Activated CD8-positive, alpha-beta memory T cell treated with anti-CD3 and anti-CD28 coated beads for 1 hour (primary cell): ENCODE measurements at places on chromosomes 13 and 19.

DNA sequence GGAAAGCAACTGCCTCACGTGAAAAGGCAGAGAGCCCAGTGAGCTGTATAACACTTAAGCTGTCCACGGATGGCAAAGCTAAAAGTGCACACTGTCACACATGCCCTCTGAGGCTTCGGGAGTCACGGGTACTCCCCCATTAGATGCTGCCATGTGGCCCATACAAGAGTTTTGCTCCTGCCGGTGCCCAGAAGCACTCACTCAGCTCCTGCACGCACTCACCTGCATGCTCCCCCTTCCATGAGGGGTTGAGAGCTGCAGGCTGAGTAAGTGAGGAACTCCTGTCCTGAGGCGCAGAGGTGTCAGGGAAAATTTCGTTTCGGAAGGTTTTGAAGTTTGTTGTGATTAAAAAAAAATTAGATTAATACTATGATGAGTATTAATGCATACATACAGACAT lies 939.2 kb upstream of the ATXN8OS start:
- no peak for DNase-seq

GRCh38 chr13:51925865-51926527 lies 64.2 kb downstream of the CCDC70 start:
- no peak for DNase-seq

DNA sequence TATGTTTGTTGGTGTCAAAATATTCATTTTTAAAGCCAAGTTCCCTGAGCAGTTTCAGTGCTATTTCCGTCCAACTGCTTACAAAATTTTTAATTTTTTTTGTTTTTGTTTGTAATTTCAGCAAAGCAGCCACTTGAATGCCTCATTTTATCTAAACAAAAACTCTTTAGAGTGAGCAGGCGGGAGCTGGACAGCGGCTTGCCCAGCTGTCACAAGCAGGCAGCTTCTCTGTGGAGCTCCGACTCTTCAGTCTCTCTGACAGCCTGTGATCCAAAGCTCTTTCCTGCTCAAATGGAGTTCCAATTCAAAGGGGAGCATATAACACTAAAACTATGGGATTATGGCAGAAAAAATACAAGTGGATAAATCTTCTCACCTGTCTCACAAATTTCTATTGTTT lies 618.3 kb upstream of the PCDH20 start:
- DNase-seq: no peak

GRCh38 chr13:102839462-102839861 lies 6.4 kb upstream of the ERCC5 start:
- no peak for DNase-seq

- DNase-seq: no peak
Observed at GRCh38 chr19:47417746-47418691, 1.3 kb downstream of the MEIS3 start.

DNA sequence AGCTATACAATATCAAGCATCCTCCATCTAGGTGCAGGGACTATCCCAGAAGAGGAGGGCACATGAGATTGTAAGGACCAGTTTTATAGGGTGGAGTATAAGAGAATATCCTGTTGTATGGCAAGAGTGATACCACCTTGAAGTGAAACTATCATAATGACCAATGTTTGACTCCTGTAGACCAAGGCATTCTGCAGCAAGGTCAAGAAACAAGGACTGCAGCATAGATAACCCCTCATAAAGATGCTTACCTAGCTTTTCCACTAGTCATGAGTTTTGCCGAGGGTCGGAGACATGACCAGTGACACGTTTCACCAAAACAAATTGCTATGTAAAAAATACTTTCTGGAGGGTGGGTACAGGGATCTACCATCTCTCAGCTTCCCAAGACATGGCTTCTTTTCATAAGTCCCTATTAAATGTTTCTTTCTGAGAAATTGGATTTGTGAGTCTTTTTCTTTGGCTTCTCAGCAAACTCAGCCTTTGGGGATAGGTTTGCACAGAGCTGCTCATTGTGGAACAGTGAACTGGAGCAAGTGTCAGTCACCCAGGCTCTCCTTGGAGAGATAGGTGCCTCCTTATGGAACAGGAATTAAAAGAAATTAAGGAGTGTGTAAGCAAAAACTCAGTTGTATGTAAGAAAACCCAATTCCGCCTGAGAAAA lies 28.2 kb upstream of the CYSLTR2 start:
- DNase-seq: no peak

DNA sequence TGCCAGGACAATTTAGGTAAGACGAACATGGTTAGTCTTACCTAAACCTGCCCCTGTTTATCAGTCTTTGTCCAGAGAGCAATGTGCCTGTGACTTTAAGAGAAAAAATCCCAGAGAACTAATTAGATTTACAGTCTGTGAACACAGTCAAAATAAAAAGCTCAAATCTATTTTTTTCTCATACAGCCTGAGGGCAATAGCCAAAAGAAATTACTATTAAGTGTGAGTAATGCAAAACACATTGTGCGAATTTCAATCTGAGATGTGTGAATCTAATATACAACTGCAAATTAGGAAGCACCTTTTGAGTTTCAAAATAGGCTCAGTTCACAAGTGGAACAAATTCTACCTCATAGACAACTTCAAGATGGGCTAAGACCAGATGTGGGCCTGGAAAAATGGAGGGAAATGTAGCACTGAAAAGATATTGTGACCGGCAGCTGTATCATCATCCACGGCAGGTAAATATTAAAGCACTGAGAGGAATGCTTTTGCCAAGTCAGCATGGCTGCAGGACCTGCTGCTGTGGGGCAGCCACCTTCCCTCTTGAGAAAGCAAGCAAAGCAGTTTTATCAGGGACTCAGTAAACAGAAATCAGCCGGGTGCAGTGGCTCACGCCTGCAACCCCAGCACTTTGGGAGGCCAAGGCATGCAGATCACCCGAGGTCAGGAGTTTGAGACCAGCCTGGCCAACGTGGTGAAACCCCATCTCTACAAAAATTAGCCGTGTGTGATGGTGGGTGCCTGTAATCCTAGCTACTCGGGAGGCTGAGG lies 114.8 kb downstream of the KATNAL1 start:
- no peak for DNase-seq

DNA sequence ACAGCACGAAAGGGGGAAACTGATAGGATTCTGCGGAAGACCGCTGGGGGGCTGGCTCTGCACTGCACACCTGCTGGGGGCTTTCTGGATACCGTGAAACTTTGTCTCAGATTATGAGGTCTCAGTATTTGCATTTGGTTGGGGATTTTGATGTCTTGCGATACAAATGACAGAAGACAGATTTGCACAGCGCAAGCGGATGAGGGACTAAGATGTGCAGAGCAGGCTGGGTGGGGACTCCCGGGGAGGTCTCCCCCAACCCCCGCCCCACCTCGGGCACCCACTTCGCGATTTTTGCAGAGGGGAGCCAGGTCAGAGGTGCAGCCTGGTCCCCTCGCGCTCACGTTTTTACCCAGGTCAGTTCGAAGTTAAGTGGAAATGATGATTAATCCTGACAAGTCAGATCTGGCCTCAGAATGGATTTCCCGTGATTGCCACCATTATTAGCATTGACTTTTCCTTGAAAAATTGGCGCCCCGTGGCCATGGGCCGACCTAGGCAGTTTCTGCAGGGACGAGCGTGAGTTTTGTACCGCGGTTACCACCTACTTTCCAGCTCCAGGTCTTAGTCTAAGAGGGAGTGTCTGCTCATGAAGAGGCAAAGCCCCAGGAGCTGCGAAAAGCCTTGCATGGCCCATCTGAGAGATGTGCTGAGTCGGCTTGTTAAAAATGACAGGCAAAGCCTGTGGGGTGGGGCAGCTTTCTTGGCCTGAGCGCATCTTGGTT lies 1.3 kb upstream of the GJB2 start:
- DNase-seq: no peak

- no peak for DNase-seq
Observed at GRCh38 chr13:43567608-43568007, 219.2 kb downstream of the ENOX1 start.

GRCh38 chr13:43391036-43391435 lies 367.6 kb downstream of the DNAJC15 start:
- DNase-seq: no peak

DNA sequence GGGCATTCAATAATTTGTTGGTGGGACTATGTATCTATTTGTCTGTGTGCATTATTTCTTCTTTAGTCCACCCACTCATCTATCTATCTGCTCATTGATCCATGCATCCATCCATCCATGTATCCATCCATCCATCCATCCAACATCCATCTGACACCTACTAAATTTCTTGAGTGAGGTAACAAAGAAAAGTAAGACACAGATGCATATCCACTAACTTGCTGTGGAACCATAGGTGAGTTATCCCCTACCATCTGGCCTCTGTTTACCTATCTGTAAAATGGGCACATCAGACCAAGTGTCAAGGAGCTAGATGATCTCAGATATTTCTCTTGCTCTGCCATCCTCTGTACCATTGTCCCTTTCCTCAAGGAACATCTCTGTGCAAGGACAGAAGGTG lies 54.7 kb downstream of the ZNF536 start:
- DNase-seq: no peak

- DNase-seq: no peak
Observed at GRCh38 chr19:35271546-35271945, 2.8 kb downstream of the USF2 start.

DNA sequence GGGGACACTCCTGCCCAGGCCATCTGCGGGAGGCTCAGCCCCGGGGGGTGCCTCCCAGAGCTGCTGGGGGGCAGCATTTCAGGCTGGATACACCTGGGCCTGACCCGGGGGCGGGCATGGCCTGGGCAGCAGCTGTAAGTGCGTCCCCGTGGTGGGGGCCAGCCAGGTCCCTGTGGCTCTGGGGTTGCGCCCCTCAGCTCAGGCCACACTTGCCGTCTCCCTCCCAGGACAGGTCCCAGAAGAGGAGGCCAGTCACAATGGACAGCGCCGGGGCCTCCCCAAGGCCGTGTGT lies 11.6 kb downstream of the CBARP start:
- DNase-seq: no peak

- DNase-seq: no peak
Observed at GRCh38 chr19:32646556-32646955, 28.4 kb downstream of the ANKRD27 start.

DNA sequence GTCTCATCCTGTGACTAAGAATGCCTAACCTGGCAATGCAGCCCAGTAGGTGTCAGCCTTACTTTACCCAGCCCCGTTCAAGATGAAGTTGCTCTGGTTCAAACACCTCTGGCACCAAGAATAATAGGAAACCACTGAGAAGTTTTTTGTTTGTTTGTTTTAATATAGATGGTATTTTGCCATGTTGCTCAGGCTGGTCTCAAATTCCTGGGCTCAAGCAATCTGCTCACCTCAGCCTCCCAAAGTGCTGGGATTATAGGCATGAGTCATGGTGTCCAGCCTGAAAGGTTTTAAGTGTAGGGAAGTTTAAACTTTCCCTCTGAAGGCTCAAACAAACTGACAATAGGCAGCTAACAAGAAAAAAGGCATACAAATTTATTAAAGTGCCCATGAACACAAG lies 51.2 kb upstream of the ABCC4 start:
- no peak for DNase-seq

DNA sequence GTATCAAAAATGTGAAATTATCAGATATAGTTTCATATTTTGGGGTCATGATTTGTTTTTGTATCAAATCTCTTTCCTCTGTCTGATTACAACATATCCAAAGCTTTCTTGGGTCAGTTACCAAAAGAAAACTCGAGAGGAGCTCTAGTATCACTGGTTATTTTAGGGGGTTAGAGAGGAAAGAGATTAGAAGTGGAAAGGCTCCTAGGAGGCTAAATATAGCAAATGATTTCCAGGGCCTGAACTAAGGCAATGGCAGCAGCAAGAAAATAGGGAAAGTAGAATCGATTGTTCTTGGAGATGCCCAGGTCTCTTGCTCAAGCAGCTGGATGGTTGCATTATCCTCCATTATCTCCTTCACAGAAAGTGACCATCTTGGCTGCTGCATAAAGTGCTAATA lies 72.9 kb downstream of the NHLRC3 start:
- no peak for DNase-seq
